ENCODE measurements at places on chromosomes 2 and 18.

- no peak for DNase-seq
Observed at GRCh38 chr18:55584201-55584600, 3.8 kb downstream of the TCF4 start.

DNA sequence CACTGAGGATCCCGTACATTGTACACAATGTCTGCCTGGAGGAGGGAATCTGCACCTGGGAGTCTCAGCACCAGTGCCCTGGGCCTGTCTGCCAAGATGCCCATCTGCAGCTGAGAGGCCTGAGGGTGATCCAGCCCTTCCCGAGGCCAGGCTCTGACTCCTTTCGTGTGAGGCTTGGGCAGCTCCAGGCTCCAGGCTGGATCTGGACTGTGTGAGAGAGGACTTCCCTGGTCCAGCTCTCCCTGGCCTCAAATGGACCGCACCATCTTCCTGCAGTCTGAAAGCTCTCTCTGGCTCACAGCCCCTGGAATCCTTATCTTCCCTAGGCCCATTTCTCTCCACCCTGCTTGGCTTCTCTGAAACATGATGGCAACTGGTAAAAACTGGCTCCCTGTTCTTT lies 324.6 kb downstream of the DYSF start:
- no peak for DNase-seq

GRCh38 chr2:240593026-240593702 lies 6.6 kb downstream of the CAPN10 start:
- no peak for DNase-seq

GRCh38 chr2:235784788-235785187 lies 290.9 kb downstream of the AGAP1 start:
- no peak for DNase-seq

DNA sequence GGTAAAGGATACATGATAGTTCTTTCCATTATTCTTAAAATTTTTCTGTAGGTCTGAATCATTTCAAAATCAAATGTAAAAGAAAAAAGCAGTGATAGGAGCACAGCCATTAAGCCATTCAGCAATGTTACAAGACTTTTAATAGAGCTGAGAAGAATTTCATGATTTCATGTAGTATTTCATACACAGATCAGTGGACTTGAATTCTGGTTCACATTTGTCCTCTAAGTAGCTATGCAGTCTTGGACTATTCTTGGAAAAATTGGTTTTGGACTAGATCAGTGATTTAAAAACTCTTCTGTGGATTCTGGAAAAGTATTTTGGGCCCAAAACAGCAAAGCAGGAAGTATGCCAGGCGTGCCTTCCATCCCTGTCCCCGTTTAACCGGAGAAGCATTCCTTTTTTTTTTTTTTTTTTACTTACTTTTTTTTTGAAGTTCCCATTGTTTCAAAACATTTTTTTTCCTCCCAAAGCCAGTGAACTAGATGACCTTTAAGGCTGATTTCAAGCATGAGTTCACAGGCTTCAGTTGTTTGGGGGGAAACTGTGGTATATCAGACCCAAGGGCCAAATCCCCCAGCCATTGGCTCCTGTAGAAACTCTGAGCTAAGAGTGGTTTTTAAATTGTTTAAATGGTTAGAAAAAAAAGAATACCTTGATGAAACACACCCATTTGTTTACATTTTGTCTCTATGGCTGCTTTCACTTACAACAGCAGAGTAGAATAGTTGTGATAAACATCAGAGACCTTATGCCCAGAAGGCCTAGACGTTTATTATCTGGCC lies 17.5 kb upstream of the POLI start:
- DNase-seq = peak; percentile 55

DNA sequence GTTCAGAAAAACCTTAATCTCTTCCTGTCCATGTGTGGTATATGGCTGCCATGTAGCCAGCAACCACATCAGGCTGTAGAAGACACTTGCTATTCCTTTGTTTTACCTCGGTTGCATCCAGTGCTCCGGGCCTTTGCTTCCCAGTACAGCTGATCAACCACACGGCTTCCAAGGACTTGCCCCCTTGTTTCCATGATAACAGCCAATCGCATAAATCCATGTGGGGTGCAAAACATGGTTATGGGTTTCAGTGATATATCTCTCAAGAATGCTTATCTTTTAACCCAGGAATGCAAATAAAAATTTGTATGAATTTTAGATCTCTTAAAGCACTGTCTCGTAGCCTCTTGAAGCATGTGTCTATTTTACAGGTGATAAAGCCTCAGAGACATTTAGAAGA lies 118.3 kb downstream of the MGAT5 start:
- DNase-seq = no peak

DNA sequence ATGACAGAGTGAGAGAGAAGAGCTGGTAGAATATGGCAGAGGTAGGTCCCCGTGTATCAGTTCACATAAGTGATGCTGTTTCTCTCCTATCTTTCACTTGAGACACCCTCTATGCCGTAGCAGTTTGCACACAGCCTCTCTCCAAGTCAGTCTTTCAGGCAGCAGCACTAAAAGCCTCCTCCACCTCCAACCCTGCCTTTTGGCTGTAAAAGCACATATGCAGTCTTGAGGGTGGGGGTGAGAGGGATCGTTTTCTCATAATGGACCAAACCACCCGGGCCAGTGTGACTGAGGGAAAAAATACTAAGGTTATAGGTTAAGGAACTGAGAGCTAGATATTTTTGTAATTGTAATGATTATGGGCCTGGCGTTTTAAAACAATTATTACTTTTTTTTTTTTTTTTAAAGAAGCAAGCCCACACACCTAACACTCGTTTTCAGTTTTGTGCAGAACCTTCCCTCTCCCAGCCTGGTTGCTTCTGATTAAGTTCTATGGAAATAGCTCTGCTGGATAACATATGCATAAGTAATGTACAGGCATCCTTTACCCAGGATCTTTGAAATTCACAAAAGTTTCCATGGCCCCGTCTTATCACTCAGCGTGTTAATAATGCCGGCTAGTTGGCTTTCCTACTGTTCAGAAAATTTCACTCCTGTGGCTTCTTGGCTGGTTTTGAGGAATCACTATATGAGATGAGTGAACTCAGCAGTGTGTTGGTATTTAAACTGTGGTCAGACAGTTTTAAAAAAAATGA lies 112.2 kb upstream of the MEIS1 start:
- DNase-seq = no peak

GRCh38 chr2:22450831-22451230 lies 934.1 kb upstream of the KLHL29 start:
- no peak for DNase-seq

GRCh38 chr2:168461942-168462331 lies 5.9 kb downstream of the CERS6 start:
- no peak for DNase-seq

DNA sequence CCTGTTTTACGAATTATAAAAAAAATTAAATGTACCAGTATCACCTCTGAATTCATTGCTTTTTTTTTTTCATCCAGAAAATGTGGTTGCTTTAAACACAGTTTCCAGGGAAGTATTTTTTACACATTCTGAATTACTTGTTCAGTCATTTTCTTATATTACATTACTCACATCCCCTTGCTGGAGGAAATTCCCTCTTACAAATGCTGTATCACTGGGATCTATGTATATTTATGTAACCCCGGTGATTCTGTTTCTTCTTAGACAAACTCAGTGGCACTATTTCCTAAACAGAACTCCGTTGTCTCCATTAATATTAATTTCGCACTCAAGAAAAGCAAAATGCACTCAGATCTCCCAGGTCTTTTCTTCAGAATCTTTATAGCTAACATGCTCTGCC lies 1078.5 kb upstream of the ZEB2 start:
- no peak for DNase-seq

- no peak for DNase-seq
Observed at GRCh38 chr2:39929531-39929930, 150.5 kb upstream of the THUMPD2 start.

- DNase-seq = no peak
Observed at GRCh38 chr2:171554991-171555615, 32.8 kb downstream of the CYBRD1 start.

GRCh38 chr2:191533693-191534180 lies 144.2 kb upstream of the NABP1 start:
- no peak for DNase-seq

DNA sequence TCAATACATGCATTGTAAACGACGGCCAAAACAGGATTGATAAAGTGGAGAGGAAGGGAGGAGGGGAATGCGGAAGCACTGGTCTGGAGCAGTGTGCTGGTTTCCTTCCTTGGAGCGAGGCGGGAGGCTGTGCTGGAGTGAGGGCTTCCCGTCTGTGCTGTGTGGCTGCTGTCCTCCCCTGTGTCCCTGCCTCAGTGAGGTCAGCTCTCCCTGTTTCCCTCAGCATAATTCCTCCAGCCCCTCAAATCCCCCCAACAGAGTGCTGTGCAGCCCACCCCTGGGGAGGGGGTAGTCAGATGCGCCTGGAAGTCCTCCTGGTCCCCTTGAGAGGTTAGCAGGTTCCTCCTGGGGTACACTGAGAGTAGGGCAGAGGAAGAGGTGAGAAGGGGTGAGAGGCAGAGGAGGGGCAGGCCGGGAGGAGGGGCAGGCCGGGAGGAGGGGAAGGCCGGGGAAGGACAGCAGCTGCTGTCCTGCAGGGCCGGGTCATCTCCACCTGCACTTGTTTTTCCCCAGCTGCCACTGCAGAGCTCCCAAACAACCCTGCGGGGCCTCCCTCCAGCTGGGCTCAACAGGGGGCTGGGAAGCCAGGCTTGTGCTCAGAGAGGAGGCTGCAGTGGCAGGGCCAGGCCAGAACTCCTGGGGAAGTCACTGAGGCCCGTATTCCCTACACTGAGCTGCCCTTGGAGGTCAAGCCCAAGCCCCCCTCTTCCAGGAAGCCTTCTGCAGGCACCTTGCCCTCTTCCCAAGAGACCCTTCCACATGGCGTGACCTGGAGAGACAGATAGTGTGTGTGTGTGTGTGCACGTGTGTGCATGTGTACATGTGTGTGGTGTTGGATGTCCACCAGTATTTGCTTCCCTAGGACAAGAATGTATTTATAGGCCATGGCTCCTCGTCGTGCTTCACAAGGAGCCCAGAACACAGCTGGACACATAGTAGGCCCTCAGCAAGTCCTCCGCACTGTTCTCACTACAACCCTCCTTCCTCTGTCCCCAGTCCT lies 13.2 kb upstream of the ATP6V1B1 start:
- DNase-seq = no peak

- no peak for DNase-seq
Observed at GRCh38 chr2:85049236-85049635, 78.3 kb downstream of the KCMF1 start.

DNA sequence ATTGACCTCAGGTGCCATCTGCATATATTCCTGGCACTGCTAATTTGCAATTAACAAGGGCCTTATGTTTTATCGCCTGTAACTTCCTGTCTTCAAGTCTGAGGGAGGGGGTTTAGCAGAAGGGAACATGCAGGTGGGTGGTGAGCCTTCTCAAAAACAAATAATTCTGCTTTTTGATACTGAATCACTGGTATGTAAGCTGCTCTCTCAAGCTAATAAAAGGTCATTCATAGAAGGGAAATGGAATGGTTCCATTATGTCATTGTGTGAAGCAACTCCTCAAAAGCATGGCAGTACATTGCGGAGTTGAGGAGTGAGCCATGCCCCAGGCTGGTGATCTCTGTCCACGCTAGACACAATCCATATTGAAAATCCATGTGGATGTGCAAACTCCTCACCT lies 414.8 kb upstream of the ID2 start:
- no peak for DNase-seq

DNA sequence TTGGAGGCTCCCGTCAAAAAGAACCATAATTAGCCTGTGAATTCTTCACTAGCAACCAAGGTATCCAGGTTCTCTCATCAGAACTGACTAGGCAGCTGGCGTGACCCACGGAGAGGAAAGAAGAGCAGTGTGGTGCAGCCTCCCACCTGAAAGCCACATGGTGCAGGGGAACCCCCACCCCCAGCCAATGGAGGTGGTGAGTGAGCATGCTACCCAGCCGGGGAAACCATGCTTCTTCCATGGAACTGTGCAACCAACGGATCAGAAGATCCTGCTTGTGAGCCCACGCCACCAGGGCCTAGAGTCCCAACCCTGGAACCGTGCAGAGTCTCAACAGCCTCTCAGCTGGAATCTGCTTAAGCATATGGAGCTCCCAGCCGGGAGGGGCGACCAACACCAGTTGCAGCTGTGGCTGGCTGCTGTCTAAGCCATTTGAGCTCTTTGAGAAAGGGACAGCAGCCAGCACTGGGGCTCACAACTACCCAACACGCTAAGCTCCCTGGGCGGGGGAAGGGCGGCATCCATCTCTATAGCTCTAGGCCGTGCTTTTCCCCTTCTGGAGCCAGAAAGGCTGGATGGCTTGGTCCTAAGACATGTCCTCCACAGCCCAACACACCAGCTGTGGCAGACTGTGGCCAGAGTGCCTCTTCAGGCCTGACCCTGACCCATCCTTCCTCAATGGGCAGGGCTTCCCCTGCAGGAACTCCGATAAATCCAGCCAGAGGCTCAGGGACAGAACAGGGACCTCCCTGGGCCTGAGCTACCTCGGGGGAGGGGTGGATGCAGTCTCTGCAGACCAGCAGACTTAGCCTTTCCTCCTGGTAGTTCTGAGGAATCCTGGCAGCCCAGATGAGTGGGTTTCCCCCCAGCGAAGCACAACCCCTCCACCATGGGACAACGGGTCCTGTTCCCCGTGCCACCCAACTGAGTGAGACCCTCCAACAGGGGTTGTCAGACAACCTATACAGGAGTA lies 151.4 kb upstream of the NXPH2 start:
- DNase-seq = no peak

- no peak for DNase-seq
Observed at GRCh38 chr2:213500881-213501280, 216.6 kb downstream of the SPAG16 start.
